ENCODE measurements at places on chromosomes 5 and 9. TPM values are rescaled to one million over a fixed set of nuclear protein-coding genes. Genes with fewer than 3 reads are reported as not detected.

DNA sequence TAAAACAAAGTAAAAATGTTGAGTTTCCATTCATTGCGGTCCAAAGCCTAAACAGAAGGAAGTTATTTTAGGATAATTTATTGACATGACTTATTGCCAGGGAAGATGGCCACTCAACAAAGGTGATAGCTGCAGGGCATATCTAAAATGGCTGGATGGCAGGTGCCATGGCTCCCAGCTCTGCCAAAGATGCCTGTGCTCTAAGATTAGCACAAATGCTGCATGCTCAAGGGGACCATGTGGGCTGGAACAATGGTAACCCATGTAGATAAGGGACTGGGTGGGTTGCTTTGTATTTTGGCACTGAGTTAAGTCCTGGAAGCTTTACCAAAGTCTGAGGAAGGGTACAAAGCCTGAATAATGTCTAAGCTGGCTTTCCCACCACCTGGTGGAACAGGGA lies 95.5 kb upstream of the IFNK start:
- no peak for DNase-seq

DNA sequence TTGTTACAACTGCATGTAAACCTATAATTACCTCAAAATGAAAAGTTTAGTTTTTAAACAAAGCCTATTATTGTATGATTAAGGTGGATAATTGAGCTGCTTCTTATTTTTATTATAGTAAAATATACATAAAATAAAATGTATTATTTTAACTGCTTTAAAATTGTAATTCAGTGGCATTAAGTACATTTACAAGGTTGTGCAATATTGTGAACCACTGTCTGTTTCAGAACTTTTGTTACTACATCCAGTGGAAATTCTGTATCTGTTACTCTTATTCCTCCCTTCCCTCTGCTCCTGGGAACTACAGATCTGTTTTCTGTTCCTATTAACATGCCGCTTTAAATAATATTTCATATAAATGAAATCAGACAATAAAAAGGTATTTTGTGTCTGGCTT lies 37.1 kb downstream of the ITGA1 start:
- no peak for DNase-seq

DNA sequence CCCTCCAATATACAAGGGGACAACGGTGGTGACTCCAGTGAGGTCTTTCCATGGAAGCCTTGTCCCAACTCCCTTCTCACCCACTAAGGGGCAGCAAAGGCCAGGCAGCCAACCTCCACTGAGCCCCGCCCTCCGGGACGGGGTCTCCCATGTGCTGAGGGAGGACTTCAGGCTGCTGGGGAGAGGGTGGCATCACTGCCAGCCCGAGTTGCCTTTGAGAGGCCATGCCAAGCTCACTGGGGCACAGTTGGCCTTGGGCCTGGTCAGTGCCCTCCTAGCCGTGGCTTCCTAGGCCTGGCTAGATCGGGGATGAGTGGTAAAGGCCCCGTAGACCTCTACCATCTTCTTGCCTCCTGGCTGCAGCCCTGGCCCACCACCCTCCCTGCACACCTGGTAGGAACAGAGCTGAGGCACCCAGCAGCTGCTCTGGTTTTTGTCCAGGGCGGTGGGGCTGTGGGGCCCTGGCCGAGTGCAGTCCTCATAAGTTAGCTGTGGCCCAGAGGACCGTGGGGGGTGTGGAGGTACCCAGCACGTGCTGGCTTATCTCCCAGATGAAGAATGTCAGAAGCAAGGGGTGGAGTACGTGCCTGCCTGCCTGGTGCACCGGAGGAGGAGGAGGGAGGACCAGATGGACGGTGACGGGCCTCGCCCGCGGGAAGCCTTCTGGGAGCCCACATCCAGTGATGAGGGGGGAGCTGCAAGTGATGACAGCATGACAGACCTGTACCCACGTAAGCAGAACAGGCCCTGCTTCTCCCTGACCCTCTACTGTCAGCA lies 3.2 kb downstream of the SURF2 start:
- no peak for DNase-seq

ATP10B gene
- polyA plus RNA-seq, result 0.35 TPM

ASPN gene
- polyA plus RNA-seq, result 282 TPM

All from forelimb muscle (tissue), 1 donor.